ENCODE measurements at places on chromosomes 16 and 17.

GRCh38 chr16:86316967-86317812 is 193.1 kb upstream of the FOXF1 start:
- DNase-seq, result no peak

DNA sequence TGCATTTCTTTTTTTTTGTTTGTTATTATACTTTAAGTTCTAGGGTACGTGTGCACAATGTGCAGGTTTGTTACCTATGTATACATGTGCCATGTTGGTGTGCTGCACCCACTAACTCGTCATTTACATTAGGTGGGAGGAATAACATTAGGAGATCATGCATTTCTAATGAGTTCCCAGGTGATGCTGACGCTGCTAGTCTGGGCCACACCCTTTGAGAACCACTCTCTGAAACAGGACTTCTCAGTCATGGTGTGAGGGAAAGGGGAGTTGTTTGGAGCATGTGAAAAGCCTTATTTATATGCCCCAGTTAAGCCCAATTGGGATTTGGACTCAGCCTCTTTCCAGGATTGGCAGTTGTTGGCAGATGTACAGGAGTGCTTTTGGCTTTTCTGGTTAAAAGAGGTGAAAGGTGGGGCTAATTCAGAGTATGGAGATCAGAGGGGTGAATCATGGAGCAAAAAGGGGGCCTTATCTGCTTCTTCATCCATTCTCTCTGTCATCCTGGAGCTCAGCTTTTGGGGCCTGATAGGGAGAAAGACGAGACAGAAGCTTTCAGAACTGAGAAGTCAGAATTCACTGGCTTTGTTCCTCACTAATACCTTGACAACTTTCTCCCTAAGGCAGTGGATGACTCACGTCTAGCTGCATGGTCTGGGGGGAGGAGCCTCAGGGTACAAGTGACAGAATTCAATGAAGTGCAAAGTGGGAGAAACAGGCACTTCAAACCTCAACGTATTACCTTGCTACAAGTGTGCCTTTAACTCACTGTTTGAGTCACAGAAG is 180.0 kb upstream of the CACNG3 start:
- no peak for DNase-seq

DNA sequence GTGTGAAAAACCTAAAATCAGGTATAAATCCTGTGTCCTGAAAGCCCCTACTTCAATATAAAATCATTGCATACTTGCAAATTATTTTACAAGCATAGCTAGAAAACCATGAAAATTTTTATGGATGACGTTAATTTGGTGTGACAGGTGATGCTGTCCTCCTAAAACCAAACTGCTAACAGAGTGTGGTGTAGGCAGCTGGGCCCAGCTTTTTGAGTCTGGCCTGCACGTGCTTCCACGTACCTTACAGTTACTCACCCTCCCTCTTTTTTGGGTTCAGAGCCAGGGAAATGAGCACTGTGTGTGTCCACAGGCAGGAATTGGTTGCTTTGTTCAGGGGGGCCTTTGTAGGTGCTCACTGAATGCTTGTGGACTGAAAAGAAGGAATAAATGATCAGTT is 36.4 kb downstream of the CLEC16A start:
- no peak for DNase-seq

- no peak for DNase-seq
Measured at GRCh38 chr17:33517746-33518145, 224.7 kb upstream of the ASIC2 start.

- no peak for DNase-seq
Measured at GRCh38 chr17:13306310-13306962, 288.6 kb upstream of the ELAC2 start.

DNA sequence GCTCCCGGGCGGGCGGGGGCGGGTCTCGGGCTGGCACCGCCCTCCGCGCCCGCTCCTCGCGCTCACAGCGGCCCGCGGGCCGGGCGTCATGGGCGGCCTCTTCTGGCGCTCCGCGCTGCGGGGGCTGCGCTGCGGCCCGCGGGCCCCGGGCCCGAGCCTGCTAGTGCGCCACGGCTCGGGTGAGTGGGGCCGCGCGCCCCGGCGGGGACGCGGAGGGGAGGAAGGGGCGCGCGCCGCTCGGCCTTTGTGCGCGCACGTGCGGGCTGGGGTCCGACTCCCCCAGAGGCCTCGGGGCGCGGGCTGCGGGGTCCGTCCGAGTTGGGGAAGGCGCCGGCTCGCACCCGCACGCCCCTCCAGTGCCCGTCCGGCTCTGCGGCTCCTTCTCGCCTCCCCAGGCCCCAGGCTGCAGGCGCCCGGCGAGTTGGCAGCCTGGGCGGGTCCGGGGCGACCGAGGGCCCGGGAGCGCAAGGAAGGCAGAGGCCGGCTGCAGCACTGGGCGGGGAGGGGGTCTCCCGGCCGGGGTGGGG is at the start of gene NME4:
TSS of gene NME4 (plus strand) at position 65 of the 527 bp plus-strand sequence. CDS start at position 89, 24 bp downstream.
- no peak for DNase-seq

DNA sequence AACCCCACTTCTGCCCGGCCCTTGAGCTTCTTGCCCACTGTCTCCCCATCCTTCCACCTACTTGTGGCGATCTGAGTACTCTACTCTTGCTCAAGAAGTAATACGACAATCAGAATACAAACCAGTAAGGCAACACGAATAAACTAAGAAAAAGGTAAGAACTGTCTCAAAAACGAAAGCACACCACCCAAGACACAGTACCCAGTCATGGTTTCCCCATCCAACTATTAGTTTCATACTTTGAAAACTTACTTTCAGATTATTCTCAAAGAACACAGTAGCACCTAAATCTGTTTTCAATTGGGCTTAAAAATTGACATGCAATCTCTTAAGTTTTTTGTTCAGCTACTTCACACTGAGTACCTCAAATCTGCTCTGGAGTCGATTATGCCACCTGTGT is 13.9 kb downstream of the GINS2 start:
- no peak for DNase-seq
